ENCODE measurements at places on chromosomes 4 and X. TPM values are rescaled to one million over a fixed set of nuclear protein-coding genes. Genes with fewer than 3 reads are reported as not detected.

The SMR3B gene
- polyA plus RNA-seq, result not detected

The FMR1NB gene
- not detected for polyA plus RNA-seq

DNA sequence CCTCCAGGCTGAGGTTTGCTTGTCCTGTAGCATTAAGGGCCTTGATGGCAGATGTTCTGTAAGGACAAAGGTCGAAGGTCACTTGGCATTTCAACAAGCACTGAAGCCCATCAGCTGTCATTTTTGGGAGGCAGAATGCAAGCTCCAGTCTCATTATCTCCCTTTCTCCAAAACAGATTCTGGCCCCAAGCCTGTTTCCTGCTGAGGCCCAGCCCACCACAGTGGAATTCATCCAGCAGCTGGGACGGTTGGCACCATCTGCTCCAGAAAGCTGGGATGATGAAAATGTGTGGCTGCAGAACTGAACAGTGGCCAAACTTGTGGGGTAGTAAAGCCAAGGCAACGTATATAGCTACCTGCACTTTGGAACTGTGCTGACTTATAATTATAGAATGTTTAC lies 17.7 kb upstream of the PPEF2 start:
- DNase-seq, result no peak

GRCh38 chr4:77734928-77735327 lies 84.2 kb downstream of the CNOT6L start:
- no peak for DNase-seq

GRCh38 chr4:77849278-77849965 lies 13.2 kb upstream of the MRPL1 start:
- no peak for DNase-seq

GRCh38 chr4:1356181-1356998 lies 9.4 kb downstream of the UVSSA start:
- no peak for DNase-seq

GRCh38 chr4:121148621-121149020 lies 15.5 kb downstream of the TNIP3 start:
- no peak for DNase-seq

Data from forelimb muscle (tissue), 1 donor.